Nucleus accumbens (tissue), 56 donors: ENCODE measurements at places on chromosomes 4 and X.

DNA sequence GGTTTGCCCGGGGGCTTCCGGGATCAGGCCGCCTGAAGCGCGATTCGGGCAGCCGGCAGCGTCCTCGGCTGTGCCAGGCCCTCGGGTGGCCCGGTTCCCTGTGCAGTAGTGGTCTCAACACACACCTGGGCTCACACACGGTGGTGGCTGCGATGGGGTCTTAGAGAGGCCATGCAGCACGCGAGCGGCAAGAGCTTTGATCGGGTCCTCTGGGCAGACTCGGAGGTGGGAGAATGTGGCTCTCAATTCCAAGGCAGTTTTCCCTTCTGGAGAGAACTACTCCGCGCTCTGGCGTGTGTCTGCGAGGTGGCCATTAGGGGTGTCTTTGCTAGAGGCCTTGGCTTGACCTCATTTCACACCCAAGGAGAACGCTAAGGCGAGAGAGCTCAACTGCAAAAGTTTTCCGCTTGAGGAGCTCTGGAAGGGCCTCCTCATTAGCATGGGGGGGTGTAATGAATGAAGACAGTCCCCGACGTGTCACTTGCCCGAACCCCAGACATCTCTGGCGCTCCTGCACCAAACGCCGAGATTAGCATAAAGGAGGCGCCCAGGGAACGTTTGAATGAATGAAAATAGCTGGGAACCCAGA, 771 bp upstream of the RBPJ start:
- no peak for DNase-seq

GRCh38 chrX:39764441-39764914, 333.3 kb downstream of the BCOR start:
- no peak for DNase-seq

- DNase-seq = no peak
These were observed 8.5 kb upstream of the NUDT6 start for GRCh38 chr4:122930862-122931261.

DNA sequence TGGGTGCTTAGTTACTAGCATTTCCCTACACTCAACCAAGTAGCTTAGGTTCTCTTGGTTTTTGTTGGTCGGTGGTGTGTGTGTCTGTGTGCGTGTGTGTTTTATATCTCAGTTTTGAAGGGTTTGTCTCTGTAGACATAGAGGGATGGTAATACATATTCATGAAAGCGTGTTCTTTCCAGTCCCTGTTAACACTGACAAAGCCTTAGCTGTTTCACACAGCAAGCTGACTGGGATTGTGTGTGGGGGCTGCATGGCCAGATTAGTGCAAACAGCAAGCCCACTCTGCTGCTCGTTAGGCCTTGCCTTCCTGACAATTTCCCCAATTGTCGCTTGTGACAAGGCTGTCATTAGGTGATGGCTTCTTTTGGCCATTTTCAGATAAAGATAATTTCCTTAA, 43.9 kb downstream of the ALPK1 start:
- no peak for DNase-seq

DNA sequence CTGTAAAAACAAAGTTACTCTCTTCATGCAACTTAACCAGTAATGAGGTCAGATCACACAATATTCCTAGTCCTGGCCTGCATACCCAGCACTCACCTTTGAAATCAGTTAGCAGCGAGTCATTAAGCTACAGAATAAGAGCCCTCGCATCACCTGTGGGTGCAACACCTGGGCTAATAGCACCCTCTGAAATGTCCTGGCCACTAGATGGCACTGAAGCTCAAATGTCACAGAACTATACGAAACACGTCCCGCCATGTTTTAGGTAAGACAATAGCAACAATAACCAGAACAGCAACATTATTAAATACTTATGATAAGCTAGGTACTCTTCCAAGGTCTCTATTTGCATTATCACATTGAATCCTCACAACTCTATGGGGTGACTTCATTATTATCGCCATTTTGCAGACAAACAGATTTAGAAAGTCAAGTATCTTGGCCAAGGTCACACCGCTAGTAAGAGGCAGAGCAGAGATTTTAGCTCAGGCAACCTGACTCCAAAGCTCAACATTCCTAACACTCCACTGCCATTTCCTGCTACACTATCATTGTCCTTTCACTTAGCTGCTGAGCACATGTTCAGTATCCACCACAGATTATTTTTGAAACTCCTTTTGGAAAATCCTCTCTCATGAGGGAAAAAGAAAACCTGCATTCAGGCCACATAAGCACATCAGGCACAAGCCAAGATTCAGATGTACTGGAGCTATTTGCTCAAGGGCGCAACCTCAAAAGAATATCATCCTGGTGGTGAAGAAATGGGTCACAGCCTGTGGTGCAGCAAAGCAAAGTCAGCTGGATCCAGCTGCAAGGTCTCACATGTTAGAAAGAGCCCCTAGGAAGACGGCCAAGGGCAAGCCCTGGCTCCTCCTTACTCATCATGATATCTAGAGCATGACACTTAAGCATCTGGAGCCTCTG, 59.5 kb upstream of the KDR start:
- no peak for DNase-seq

DNA sequence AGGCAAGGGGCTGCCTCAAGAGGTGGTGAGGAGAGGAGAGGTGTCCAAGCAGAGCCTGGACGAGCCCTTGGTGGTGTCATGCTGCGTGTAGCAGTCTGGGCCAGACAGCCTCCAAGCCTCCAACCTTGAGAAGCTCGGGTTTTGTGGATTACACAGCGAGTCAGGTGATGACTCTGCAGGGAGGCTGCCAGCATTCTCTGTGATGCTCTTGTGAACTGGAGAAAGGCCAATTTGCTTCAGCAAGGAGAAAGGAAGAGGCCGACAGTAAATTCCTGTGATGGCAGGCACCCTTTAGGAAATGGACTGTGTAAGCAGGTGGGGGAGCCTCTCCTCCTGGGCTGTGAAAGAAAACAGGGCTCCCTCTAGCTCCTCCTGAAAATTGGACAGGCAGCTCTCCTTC, 36.0 kb upstream of the CD99L2 start:
- no peak for DNase-seq

DNA sequence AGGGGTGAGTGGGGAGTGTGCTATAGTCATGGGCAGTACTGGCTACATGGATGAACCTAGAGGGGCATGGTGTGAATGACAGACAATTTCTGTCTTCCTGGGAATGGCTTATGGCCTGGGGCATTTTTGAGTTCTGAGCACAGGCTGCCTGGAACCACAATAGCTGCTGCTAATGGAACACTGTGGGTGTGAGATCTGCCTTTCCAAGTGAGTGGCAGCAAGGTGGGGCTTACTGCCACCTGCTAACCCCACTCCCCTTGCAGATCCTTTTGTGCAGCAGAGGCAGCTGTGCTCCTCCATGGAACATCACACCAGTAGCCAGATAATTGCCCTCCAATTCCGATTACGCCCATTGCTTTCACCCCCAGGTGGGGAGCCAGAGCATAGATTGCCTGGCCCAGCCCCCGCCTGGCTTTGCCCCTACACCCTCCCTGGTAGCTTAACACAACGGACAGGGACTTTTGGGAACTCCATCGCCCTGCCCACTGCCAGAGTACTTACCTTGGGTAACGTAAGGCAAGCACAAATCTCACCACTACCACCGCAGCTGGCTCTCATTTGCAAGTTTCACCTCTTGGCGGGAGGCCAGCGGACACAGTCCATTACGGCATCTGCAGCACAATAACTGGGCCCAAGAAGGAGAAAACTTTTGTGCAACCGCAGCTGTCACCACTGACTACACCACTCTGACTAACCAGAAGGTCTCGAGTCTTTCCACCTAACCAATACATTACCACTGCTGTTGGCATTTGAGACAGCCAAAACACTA, 421.2 kb upstream of the NWD2 start:
- no peak for DNase-seq

- DNase-seq = no peak
These were observed 17.2 kb downstream of the AFAP1 start for GRCh38 chr4:7922466-7922865.

DNA sequence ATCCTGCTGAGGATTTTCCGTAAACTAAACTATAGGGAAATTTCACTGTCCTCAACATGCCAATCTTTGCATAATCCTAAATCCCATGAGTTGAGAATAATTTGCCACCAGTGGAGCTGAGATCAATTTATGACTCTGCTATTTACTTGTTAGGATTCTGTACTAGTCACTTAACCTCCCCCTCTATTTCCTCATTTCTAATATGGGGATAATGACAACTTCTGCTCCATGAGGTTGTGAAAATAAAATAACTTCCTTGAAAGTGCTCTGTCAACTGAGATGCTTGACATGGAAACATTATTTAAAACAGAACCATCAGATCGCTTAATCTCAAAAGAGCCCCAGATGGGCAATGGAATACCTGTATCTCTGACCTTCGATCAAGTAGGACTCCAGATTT, 2.6 kb upstream of the FGF16 start:
- DNase-seq = no peak
